ENCODE measurements at places on chromosomes 3 and 15.

DNA sequence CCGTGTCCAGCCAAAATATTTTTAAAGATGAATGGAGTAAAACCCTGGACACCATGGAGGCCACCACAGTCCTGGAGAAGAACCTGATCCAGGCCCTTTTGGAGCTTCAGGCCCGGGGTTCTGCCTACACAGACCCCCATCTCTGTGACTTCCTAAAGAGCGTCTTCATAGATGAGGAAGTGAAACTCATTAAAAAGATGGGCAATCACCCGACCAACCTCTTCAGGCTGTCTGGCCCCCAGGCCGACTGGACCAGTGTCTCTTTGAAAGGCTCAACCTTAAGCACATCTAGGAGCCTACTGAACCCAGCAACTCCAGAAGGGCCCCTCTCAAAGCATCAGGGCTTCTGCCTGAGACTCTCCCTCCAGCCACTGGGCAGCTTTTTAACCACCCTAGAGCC, 107.9 kb upstream of the FAM174B start:
- no peaks in the 10 kb centered on the region for H3K36me3 ChIP-seq
- no peak overlapping the region for H3K27ac ChIP-seq
- no peaks in the 10 kb centered on the region for H3K4me1 ChIP-seq
- no peaks in the 10 kb centered on the region for H3K27me3 ChIP-seq
- no peak for DNase-seq

DNA sequence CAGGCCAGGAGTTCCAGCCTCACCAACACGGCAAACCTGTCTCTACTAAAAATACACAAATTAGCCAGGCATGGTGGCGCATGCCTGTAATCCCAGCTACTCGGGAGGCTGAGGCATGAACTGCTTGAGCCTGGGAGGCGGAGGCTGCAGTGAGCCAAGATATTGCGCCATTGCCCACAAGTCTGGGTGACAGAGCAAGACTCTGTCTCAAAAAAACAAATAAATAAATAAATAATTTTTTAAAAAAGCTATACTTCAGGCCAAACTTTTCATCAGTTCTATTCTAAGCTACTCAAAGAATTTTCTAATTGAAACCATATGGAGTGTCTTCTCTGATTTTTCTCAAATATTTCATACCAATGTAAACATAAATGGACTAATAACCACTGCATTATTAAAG, 43.5 kb downstream of the PHC3 start:
- H3K4me1 ChIP-seq: no peaks in the 10 kb centered on the region
- H3K27ac ChIP-seq: no peak overlapping the region
- H3K36me3 ChIP-seq: peaks cover 4% of the 10 kb centered on the region
- no peak overlapping the region for H3K4me3 ChIP-seq
- DNase-seq: no peak

- no peak for DNase-seq
- no peaks in the 10 kb centered on the region for H3K27me3 ChIP-seq
- no peaks in the 10 kb centered on the region for H3K36me3 ChIP-seq
- H3K4me1 ChIP-seq: no peaks in the 10 kb centered on the region
- no peak overlapping the region for H3K4me3 ChIP-seq
These were observed 75.2 kb downstream of the FMN1 start for GRCh38 chr15:33119273-33119672.

GRCh38 chr15:68990231-68990991, 24.1 kb upstream of the NOX5 start:
- no peaks in the 10 kb centered on the region for H3K4me1 ChIP-seq
- H3K27me3 ChIP-seq: no peaks in the 10 kb centered on the region
- H3K27ac ChIP-seq: no peak overlapping the region
- H3K36me3 ChIP-seq: no peaks in the 10 kb centered on the region
- no peak for DNase-seq

- H3K36me3 ChIP-seq: no peaks in the 10 kb centered on the region
- H3K4me3 ChIP-seq: no peak overlapping the region
- no peaks in the 10 kb centered on the region for H3K4me1 ChIP-seq
- no peaks in the 10 kb centered on the region for H3K27me3 ChIP-seq
- peak overlapping the region; percentile 58 for H3K27ac ChIP-seq
These were observed 43.0 kb upstream of the SPATA12 start for GRCh38 chr3:57017459-57017845.

DNA sequence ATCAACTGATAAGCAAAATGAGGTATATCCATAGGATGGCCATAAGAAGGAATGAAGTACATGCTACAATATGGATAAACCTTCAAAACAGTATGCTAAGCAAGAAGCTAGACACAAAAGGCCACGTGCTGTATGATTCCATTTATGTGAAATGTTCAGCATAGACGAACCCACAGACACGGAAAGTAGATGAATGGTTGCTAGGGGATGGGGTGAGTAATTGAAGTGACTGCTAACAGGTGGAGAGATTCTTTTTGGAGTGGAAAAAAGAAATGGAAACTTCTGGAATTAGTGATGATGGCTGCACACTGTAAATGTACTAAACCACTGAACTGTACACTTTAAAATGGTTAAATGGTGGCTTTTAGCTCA, 630 bp upstream of the EFCAB12 start:
- H3K4me3 ChIP-seq: peak overlapping the region; percentile 69
- H3K27ac ChIP-seq: peak overlapping the region; percentile 69
- H3K4me1 ChIP-seq: peaks cover under 1% of the 10 kb centered on the region
- no peaks in the 10 kb centered on the region for H3K27me3 ChIP-seq

DNA sequence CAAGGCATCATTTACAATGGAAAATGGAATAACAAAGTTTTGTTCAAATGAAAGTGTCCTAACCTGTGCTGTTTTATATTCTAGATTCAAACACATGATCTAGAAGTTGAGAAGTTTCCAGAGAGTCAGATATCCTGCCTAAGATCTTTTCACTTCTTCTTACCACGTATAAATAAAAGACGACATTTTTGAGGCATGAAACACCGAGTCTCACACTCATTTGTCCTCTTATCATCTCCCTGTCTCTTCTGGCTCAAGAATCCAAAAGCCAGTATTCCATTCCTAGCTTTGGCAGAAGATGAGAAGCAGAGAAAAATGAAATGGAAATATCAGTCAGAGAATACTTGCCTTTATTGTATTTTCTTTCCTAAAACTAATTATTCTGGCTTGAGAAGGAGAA, 738.6 kb upstream of the NR2F2 start:
- no peak overlapping the region for H3K4me3 ChIP-seq
- H3K27ac ChIP-seq: no peak overlapping the region
- H3K4me1 ChIP-seq: no peaks in the 10 kb centered on the region
- DNase-seq: no peak
- no peaks in the 10 kb centered on the region for H3K27me3 ChIP-seq
- H3K36me3 ChIP-seq: no peaks in the 10 kb centered on the region

GRCh38 chr15:45790325-45790943, 155.6 kb downstream of the SQOR start:
- peaks cover 4% of the 10 kb centered on the region for H3K27me3 ChIP-seq
- no peaks in the 10 kb centered on the region for H3K4me1 ChIP-seq
- no peak for DNase-seq
- H3K27ac ChIP-seq: no peak overlapping the region
- no peak overlapping the region for H3K4me3 ChIP-seq

- no peaks in the 10 kb centered on the region for H3K36me3 ChIP-seq
- no peak for DNase-seq
- H3K27me3 ChIP-seq: no peaks in the 10 kb centered on the region
- H3K4me3 ChIP-seq: no peak within 1 kb of the TSS
- no peak within 1 kb of the TSS for H3K27ac ChIP-seq
- no peaks in the 10 kb centered on the region for H3K4me1 ChIP-seq
These were observed at the start of gene LCTL for GRCh38 chr15:66565741-66566144. Gene LCTL (minus strand): TSS chr15:66565998. CDS start chr15:66565365, 633 bp downstream.

- no peaks in the 10 kb centered on the region for H3K4me1 ChIP-seq
- H3K27ac ChIP-seq: no peak overlapping the region
- H3K27me3 ChIP-seq: no peaks in the 10 kb centered on the region
- H3K36me3 ChIP-seq: no peaks in the 10 kb centered on the region
- no peak for DNase-seq
- H3K4me3 ChIP-seq: no peak overlapping the region
These were observed 45.7 kb downstream of the CD86 start for GRCh38 chr3:122100591-122101463.
